ENCODE measurements at places on chromosomes 6 and 20.

DNA sequence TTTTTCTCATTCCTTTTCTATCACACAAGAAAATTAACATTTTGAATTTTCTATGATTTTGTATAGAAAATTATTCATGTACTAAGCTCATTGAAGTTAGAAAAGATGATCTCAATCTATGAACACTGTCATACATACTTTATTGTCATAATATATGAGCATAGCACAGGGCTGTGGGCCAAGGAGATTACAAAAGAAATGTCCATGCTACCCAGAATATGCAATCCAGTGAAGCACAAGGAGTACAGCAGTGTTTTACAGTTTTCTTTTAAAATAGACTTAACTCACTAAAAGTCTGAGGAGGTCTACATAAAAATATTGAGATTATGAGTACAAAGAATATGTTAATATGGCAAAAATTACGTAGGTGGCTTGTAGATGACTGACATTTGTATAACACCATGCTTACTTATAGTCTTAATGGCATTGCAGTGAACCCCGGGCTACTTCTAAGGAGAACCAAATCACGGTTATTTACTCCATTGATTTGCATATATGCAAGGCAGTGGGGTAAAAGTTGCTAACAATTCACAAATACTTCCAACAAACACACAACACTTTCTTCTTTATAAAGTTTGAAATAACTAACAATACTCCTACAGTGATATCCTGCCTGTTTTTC, 257.1 kb downstream of the BCKDHB start:
- DNase-seq: no peak

DNA sequence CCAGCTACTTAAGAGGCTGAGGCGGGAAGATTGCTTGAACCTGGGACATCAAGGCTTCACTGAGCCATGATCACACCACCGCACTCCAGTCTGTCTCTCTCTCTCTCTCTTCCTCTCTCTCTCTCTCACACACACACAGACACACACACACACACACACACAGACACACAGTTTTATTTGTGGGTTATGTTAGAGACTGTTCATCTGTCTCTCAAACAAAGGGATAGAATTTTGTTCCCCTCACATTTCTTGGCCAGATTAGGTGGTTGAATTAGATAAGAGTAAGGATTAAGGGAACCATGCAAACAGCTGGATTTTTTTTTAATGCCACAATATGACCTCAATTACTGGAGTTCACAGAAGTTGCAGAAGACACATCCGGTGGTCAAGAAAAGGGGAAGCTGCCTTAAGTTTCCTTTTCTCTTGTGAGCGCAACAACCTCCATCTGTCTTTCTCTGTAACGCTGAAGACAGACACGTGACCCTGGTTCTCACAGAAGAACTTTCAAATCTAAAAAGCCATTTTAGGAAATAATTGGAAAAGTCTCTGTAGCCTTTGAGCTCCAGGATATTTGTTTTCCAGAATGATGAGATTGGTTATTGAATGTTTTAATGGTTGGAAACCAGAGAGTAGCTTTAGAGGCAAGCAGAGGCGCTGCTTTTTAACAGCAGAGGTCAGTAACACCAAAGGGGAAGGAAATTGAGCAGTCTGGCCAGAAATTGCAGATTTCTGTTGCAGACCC, 32.9 kb upstream of the LGSN start:
- no peak for DNase-seq

GRCh38 chr6:33983721-33984465, 162.0 kb downstream of the GRM4 start:
- DNase-seq: no peak

GRCh38 chr6:147651249-147652063, 143.0 kb downstream of the SAMD5 start:
- DNase-seq: peak; percentile 11

- peak; percentile 63 for DNase-seq
These were observed 219.0 kb downstream of the NKAIN2 start for GRCh38 chr6:124022641-124023040.

Measured in NCI-H526 treated with DMSO at 0.1 percent for 48 hours (cell line).